CD4-positive, alpha-beta T cell treated with Interleukin-15 for 4 hours (primary cell): ENCODE measurements at places on chromosomes 5 and 9.
A peak's percentile ranks its signal among the peaks of the same experiment; 100 is the strongest.

- no peak for DNase-seq
Observed at GRCh38 chr5:116507051-116507537, 67.5 kb downstream of the SEMA6A start.

GRCh38 chr5:160439205-160439600 is 17.5 kb downstream of the PTTG1 start:
- peak; percentile 89 for DNase-seq

DNA sequence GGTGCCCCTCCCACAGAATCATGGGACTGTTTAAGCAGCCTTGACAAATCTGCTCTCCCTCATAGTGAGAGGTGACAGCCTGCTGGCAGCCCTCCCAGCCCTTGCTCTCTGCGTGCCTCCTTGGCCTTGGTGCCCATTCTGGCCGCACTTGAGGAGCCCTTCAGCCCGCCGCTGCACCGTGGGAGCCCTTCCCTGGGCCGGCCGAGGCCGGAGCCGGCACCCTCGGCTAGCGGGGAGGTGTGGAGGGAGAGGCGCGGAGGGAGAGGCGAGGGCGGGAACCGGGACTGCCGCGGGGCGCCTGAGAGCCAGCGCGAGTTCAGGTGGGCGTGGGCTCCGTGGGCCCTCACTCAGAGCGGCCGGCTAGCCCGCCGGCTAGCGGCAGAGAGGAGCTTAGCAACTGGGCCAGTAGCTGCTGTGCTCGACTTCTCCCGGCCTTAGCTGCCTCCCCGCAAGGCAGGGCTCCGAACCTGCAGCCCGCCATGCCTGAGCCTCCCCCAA is 125.9 kb upstream of the MYO10 start:
- DNase-seq: no peak

- no peak for DNase-seq
Observed at GRCh38 chr9:134716067-134716466, 74.5 kb downstream of the COL5A1 start.

- peak; percentile 14 for DNase-seq
Observed at GRCh38 chr5:142952229-142952628, 182.1 kb downstream of the ARHGAP26 start.

DNA sequence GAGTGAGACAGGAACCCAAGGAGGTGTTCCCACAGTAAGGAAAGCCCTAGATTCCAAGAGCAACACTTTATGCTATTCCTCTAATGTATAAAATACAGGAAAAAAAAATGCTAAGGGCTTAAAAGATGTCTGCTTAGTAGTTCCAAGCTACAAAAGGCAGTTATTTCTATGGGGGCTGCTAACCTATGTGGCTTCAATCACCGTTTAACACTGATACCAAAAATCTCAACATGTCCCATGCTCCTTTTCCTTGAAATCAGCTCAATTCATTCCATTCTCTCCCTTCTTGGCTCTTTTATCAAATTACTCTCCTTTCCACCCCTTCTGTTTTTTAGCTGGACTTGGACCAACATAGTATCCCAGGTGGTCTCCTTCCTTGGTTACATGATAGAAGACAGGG is 20.6 kb downstream of the CCNH start:
- DNase-seq: no peak

DNA sequence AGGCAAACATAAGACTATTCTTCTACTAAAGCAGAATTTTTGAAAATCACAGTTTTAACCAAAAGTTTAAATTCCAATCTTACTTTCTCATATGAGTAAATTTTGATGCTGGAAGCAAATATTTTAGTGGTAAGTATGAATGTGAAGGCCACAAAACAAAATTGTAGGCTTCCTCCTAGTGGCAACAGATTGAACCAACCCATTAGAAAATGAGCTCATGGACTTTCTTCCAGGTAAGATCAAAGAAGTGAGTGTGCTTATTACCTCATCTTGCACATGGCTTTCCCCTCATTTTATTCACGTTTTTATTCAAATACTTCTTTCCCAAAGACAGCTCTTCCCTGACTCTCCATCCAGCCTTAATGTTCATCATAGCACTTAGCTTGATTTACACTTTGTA is 16.5 kb upstream of the RLN2 start:
- DNase-seq: no peak

DNA sequence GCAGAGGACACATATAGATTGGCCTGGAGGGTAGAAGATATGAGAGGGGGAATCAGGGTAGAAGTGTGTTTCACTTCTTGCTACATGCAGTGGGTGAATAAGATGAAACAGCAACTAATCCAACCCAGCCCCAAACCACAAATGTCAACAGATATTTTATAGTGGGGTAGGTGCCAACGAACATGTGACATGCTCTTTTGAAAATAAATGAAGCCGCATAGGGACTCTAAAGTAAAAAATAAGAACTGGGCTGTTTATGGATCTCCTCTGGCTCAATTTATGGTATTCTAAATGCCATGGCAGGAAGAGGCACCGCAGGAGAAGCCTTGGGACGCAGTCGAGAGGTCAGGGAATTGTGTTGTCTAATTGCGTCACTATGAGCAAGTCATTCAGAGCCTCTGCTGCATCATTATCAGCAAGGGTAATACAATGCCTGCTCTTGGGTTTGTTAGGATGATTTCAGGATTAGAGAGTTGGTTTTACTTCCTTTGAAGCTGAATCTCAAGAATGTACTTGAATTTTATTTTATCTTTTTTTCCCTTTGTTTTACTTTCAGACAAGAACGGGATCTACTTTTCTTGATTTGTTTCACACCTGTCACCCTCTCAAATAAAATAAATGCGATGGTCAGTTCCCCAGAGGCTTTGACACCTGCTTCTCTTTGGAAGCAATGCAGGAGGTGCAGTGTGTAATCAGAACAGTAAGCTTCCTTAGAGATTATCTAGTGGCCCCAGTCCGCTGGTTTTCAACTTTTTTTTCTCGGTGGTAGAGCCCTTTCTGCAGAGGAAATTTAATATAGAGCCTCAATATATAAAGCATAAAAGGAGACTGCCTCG is 375.6 kb upstream of the CLINT1 start:
- DNase-seq: no peak

DNA sequence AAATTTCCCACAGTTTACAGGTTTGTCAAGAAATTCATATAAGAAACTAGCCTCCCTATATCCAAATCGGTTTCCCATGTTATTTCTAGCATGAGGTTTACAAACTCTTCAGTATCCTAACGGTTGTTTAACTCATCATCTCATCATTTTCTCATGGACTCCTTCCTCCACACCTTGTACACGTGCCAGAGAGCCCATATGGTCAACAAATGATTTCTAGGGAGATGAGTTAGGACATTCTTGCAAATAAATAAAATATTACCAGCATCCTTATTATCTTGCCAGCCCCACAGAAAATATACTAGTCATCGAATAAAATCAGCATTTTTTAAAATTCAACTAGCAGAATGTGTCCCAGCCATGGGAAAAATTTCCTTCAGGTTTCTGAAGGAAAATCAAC is 285.2 kb downstream of the EBF1 start:
- DNase-seq: no peak

DNA sequence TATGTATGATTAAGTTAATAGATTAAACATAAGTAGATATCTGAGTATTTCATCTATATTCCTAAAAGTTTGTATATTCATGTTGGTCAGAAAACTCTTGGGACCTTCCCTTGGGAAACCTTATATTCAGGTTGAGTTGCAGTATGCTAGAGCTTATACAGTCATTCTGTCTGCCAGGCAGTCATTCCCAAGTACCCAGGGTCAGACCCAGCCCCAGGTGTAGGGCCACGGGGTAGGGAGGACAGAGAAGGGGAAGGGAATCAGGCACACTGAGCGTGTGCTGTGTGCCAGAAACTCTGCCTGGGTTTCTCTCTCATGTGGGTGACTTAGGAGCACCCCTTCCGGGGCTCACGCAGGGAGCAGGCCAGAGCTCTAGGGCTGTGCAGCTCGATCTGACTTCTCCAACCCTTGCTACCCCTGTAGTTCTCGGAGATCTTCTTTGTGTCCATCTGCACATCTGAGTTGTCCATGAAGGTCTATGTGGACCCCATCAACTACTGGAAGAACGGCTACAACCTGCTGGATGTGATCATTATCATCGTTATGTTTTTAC is 28.2 kb downstream of the CATSPER3 start:
- no peak for DNase-seq

- peak; percentile 52 for DNase-seq
Observed at GRCh38 chr9:78439190-78439865, 142.4 kb downstream of the PSAT1 start.

- peak; percentile 6 for DNase-seq
Observed at GRCh38 chr5:69368458-69369339, 621 bp downstream of the AK6 start.

GRCh38 chr5:7348168-7348854 is 47.6 kb upstream of the ADCY2 start:
- no peak for DNase-seq

DNA sequence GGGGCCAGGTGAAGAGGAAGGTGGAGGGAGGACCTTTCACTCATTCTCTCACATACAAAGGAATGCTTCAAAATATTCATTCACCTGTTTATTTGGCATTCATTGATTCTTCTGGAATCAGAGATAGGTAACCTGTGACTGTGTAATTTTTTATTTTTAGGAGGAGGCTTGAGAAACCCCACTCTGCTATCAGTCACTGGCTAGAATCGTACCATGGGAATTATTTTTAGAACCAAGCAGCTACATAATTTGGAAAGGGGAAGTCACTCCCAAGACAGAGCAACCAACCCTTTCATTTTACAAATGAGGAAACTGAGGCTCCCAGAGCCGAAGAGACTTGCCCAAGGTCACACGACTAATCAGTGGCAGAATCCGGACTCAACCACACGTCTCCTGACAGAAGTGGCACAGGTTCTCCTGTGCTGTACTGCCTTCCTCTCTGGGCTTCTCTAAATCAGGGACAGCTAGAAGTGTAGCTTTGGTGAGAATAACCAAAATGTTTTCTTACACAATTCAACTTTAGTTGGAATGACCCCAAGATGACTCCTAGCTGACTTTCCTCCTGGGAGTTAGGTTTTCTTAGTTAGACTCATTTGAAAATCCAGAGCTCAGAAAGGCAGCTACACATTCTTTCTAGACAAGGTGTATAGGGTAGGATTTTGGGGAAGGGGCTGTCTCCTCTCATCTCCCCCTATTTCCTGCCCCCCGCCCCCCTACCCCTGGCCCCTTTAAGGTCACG is 264.3 kb upstream of the PANK3 start:
- DNase-seq: no peak

GRCh38 chr9:115364991-115365390 is 247.0 kb upstream of the TNC start:
- no peak for DNase-seq

GRCh38 chr9:69188975-69189374 is 14.9 kb downstream of the TJP2 start:
- DNase-seq: no peak

DNA sequence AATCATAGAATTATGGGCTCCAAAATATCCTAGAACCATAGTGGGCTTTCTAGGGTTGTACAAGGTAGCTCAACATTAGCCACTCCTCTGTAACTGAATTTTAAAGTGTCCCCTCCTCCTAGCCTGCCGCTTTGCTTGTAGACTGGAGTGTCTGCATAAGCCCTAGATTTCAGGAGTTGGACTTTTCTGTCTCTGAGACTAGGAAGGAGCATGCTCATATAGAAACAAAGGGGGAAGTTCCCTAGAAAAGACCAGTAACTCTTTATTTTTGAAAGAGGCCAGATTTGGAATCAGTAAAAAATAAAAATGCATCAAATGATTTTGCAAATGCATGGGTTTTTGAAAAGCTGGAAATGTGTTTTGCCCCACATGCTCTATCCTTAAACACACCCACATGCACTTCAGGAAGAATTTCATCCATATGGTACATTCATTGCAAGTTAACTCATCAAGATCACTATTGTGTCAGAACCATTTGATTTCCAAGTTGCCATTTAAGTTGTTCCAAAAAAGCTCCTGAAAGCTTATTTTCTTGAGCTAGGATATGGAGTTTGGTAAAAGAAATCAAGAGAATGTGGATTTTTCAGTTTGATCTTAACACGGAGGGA is 121.0 kb upstream of the NR3C1 start:
- DNase-seq: no peak

DNA sequence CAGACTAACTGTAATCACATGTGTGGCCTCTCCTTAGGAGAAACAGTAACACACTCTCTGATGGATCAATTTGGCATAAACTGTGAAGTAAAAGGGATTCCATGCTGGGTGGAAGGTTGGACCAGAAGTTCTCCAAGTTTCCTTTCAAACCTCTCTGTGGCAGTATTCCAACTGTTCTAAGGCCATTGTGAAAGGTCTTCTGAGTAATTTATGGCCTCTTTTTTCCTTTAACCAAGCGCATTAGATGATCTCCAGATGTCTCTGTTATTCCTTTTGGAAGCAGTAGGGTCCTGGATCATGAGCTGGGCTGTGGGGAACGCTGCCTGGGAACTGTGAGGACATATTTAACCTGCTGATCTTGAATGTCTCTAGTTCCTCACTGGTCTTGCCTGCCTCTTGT is 80.6 kb upstream of the IL6ST start:
- no peak for DNase-seq

DNA sequence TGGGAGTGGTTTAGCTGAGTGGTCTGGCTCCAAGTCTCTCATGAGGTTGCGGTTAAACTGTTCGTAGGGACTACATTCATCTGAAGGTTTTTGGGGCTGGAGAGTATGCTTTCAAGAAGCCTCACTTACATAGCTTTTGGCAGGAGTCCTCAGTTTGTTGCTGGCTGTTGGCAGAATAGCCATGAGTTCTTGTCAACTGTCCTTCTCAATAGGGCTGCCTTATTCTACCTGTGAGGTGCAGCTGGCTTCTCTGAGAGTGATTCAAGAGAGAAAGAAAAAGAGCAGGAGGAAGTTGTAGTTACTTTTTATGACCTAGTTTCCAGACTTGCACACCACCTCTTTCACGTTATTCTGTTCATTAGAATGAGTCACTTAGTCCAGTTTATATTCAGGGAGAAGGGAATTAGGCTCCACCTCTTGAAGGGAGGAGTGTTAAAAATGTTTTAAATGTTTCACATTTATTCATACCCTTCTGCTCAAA is 33.2 kb downstream of the YTHDC2 start:
- no peak for DNase-seq
